Sigmoid colon (tissue), 7 donors: ENCODE measurements at places on chromosomes 13 and 19. TPM values are rescaled to one million over a fixed set of nuclear protein-coding genes. Genes with fewer than 3 reads are reported as not detected.
A peak's percentile ranks its signal among the peaks of the same experiment; 100 is the strongest.

DNA sequence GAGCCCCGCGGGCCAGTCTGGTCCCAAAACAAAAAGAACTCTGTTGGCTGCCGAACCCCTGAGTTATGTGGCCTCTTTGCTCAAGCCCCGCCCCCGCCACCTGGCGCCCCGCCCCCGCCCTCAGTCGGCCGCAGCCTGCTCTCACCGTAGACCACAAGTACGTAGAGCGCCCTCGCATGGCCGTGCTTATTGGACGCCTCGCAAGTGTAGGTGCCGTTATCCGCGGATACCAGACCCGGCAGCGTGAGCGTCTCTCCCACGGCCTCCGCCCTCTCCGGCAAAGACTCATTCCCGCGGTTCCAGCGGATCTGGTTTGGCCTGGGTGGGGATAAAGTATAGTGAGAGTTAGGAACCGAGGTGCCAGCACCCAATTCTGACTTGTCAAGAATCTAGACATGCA lies 5.5 kb upstream of the ZNF428 start:
- no peak overlapping the region for H3K27ac ChIP-seq
- no peak for DNase-seq
- no peak overlapping the region for H3K4me3 ChIP-seq
- no peaks in the 10 kb centered on the region for H3K36me3 ChIP-seq
- H3K27me3 ChIP-seq, result no peaks in the 10 kb centered on the region

DNA sequence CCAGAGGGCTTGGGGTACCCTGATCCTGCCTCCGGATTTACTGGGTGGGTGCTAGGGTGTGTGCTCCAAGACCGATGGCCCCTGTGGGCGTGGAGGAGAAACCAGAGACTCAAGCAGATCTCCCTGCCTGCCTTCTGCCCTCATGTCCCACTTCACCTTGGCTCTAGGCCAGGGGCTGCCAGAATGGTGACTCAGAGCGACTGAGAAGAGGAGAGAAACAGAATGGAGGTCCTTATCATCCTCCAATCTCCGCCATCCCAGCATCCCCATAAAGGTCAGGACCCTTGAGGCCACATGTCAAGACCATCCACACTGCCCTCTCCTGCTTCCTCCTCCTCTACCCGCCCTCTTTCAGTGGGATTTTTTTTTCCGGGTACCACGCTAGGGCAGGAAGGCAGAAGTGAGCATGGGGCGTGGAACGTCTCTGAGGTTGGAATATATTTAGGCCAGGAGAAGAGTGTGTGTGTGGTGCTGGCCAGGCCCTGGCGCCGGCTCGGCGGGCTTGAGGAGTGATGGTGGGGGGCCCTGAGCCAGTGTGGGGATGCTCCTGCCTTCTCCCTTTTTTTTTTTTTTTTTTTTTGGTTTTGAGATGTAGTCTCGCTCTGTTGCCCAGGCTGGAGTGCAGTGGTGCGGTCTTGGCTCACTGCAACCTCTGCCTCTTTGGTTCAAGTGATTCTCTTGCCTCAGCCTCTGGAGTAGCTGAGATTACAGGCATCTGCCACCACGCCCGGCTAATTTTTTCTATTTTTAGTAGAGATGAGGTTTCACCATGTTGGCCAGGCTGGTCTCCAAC lies 22.3 kb downstream of the IER2 start:
- H3K36me3 ChIP-seq, result no peaks in the 10 kb centered on the region
- H3K4me3 ChIP-seq, result no peak overlapping the region
- peak overlapping the region; percentile 72 for H3K27ac ChIP-seq

GRCh38 chr19:4360641-4361151 lies 17.3 kb downstream of the MPND start:
- peaks cover 7% of the 10 kb centered on the region for H3K4me1 ChIP-seq
- H3K27ac ChIP-seq, result peak overlapping the region; percentile 42
- no peak overlapping the region for H3K4me3 ChIP-seq
- H3K27me3 ChIP-seq, result no peaks in the 10 kb centered on the region
- peak; percentile 79 for DNase-seq
- H3K36me3 ChIP-seq, result peaks cover 81% of the 10 kb centered on the region

DNA sequence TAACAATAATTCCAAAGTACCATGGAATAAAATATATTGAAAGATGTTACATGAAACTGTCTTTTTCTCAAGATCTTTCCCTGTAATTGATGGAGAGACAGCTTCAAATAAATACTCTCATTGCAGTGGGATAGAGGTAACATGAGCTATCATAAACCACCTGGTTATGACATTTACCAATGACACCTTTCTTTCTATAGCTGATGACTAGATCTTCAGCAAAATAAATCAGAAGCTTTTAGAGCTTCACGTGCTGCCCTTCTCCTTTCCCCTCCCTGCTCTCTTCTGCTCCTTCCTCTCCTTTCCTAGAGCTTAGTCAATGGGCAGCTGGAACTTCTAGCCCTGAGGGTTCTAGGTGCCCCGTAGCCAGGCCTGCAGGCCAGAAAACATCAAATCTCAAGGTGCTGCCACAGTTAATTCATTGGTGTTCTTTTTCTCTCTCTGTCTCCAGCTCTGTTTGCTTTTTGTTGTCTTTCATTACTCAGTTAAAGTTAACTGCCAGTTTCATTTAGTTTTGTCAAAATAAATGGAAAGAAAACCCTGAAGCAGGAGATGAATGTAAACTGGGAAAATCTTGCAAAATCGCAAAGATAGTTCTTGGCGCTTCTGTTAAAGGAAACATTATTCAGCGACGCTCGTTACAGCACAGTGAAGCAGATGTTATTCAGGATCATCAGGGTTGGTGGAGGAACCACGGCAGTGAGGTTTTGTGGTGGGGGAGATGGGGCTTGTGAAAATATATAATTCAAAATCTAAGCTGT lies 8.3 kb upstream of the METTL21C start:
- DNase-seq, result no peak
- H3K36me3 ChIP-seq, result no peaks in the 10 kb centered on the region
- H3K4me3 ChIP-seq, result no peak overlapping the region

GRCh38 chr19:41957161-41957837 lies 1.8 kb downstream of the RABAC1 start:
- no peak for DNase-seq
- H3K4me1 ChIP-seq, result peaks cover 17% of the 10 kb centered on the region
- no peaks in the 10 kb centered on the region for H3K27me3 ChIP-seq
- H3K27ac ChIP-seq, result peak overlapping the region; percentile 86

GRCh38 chr19:28878862-28879566 lies 333.9 kb downstream of the UQCRFS1 start:
- no peaks in the 10 kb centered on the region for H3K36me3 ChIP-seq
- H3K27ac ChIP-seq, result no peak overlapping the region
- H3K4me3 ChIP-seq, result no peak overlapping the region
- H3K4me1 ChIP-seq, result peaks cover 17% of the 10 kb centered on the region

GRCh38 chr13:75759531-75759930 lies 123.4 kb downstream of the LMO7 start:
- no peak for DNase-seq
- H3K36me3 ChIP-seq, result no peaks in the 10 kb centered on the region
- H3K4me3 ChIP-seq, result no peak overlapping the region

- no peaks in the 10 kb centered on the region for H3K36me3 ChIP-seq
- no peak for DNase-seq
- no peaks in the 10 kb centered on the region for H3K27me3 ChIP-seq
- H3K4me3 ChIP-seq, result no peak overlapping the region
- no peak overlapping the region for H3K27ac ChIP-seq
Measured at GRCh38 chr13:109858319-109858718, 71.9 kb upstream of the IRS2 start.

DNA sequence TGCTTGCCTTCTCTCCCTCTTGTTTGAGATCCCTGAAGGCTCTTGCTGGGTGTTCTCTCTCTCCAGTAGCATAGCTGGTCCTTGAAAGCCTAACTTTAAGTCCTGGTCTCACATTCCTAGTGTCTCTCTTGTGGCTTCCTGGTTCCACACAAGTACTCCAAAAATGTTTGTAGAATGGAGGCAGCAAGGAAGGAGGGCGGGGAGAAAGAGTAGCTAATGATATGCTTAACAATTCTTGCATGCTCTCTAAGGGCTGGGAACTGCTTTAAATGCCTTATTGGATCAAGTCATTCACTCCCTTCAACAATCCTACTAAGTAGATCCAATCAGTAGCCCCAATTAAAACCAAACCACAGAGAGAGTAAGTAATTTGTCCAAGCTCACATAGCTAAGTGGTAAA lies 357.3 kb downstream of the KLF5 start:
- H3K4me1 ChIP-seq, result no peaks in the 10 kb centered on the region
- H3K27me3 ChIP-seq, result no peaks in the 10 kb centered on the region
- H3K4me3 ChIP-seq, result no peak overlapping the region
- no peaks in the 10 kb centered on the region for H3K36me3 ChIP-seq
- no peak for DNase-seq

- peak; percentile 64 for DNase-seq
- no peak overlapping the region for H3K27ac ChIP-seq
- peaks cover 10% of the 10 kb centered on the region for H3K4me1 ChIP-seq
- peaks cover 51% of the 10 kb centered on the region for H3K36me3 ChIP-seq
- H3K4me3 ChIP-seq, result no peak overlapping the region
- no peaks in the 10 kb centered on the region for H3K27me3 ChIP-seq
Measured at GRCh38 chr19:39423258-39424086, 11.0 kb downstream of the PLEKHG2 start.

GRCh38 chr13:40629678-40630384 lies 36.6 kb downstream of the FOXO1 start:
- DNase-seq, result no peak
- H3K36me3 ChIP-seq, result no peaks in the 10 kb centered on the region
- no peaks in the 10 kb centered on the region for H3K27me3 ChIP-seq
- H3K4me1 ChIP-seq, result peaks cover 28% of the 10 kb centered on the region
- H3K27ac ChIP-seq, result no peak overlapping the region
- H3K4me3 ChIP-seq, result no peak overlapping the region

DNA sequence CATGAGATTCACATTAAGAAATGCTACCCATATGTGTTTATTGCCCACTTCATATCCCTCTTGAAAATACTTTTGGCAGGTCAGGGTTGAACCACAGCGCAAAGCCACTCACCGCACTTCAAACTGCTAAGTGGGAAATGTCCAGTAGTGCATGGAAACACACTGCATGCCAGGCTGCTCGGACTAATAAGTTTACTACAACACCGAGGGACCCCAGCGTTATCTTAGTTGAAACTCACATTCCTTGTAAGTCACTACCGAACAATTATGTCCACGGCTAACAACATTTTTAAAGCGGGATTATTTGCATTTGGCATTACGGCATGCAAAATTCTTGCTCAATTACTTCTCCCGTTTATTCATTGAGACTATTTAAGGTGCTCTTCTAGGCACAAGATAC lies 4.0 kb downstream of the BRD4 start:
- H3K27ac ChIP-seq, result no peak overlapping the region
- no peaks in the 10 kb centered on the region for H3K36me3 ChIP-seq
- no peaks in the 10 kb centered on the region for H3K4me1 ChIP-seq
- H3K4me3 ChIP-seq, result no peak overlapping the region
- no peak for DNase-seq

GRCh38 chr13:91891141-91891540 lies 492.7 kb downstream of the GPC5 start:
- H3K36me3 ChIP-seq, result no peaks in the 10 kb centered on the region
- no peak overlapping the region for H3K4me3 ChIP-seq
- no peak for DNase-seq
- H3K27ac ChIP-seq, result no peak overlapping the region
- H3K27me3 ChIP-seq, result no peaks in the 10 kb centered on the region
- H3K4me1 ChIP-seq, result no peaks in the 10 kb centered on the region

FCAR gene
- not detected for total RNA-seq

KLK3 gene
- not detected for total RNA-seq

FKBP8 gene
- 456 TPM for total RNA-seq

LRRC25 gene
- 2.2 TPM for total RNA-seq

CYP4F2 gene
- total RNA-seq, result not detected

UNC13A gene
- total RNA-seq, result 0.16 TPM

PNMA8A gene
- total RNA-seq, result 8.4 TPM
